ENCODE measurements at places on chromosomes 6 and 20. TPM values are rescaled to one million over a fixed set of nuclear protein-coding genes. Genes with fewer than 3 reads are reported as not detected.

DNA sequence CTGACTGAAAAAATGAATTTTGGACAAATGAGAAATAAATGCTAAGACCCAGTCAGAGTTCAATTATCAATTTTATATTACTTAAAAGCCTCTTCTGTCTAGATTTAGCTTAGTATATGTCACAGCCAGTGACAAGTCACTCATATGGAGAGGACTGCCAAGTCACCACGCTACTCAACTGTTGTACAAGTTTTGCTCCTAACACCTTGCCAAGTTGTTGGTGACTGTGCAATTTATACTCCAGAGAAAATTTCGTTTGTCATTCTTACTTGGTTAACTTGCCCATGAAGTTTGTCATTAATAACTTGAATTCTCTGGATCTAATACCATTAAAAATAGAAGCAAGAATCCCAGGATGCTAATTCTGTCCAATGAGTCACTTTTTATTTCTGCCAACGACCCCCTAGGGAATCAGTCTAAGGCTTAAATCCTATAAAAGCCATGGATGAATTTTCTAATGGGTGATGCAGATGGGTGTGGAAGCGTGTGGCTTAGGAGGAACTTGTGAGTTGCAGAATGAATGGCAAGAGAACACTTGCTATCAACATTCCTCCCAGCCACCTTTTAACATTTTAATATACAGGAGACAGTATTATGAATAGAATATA is 30.4 kb upstream of the FBXO30 start:
- H3K27ac ChIP-seq: no peak overlapping the region
- DNase-seq: no peak
- no peaks in the 10 kb centered on the region for H3K4me1 ChIP-seq
- H3K4me3 ChIP-seq: no peak overlapping the region
- H3K27me3 ChIP-seq: no peaks in the 10 kb centered on the region

GRCh38 chr6:92271091-92271490 is 1148.3 kb downstream of the EPHA7 start:
- H3K27me3 ChIP-seq: no peaks in the 10 kb centered on the region
- no peak overlapping the region for H3K27ac ChIP-seq
- H3K4me3 ChIP-seq: no peak overlapping the region
- no peaks in the 10 kb centered on the region for H3K36me3 ChIP-seq
- no peaks in the 10 kb centered on the region for H3K4me1 ChIP-seq

GRCh38 chr6:74657011-74657410 is 548.8 kb downstream of the COL12A1 start:
- H3K4me3 ChIP-seq: no peak overlapping the region
- no peak overlapping the region for H3K27ac ChIP-seq
- no peak for DNase-seq
- H3K4me1 ChIP-seq: no peaks in the 10 kb centered on the region
- H3K27me3 ChIP-seq: no peaks in the 10 kb centered on the region
- no peaks in the 10 kb centered on the region for H3K36me3 ChIP-seq

The RWDD2A gene
- total RNA-seq: 2.3 TPM

The MAP7 gene
- 1.8 TPM for total RNA-seq

DNA sequence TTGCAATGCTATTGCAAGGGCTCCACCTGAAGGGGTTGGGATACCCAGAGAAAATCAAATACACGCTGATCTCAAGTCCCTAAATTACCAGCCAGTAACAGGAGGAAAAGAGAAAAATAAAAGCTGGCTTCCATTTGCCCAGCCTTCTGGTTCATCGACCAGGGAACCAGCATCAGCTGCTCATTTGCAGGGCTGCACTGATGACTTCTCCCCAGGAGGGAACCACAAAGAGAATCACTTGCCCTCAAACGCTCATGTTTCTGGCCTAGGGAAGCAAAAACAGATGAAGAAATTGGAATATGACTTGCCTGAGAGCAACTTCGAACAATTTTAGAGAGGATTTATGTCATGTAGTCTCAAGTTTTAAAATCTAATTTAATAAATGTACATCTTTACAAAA is 119.7 kb downstream of the SH3BGRL2 start:
- no peak overlapping the region for H3K4me3 ChIP-seq
- H3K27me3 ChIP-seq: peaks cover 18% of the 10 kb centered on the region
- no peak overlapping the region for H3K27ac ChIP-seq
- no peaks in the 10 kb centered on the region for H3K36me3 ChIP-seq

Measured in activated CD4-positive, alpha-beta memory T cell treated with anti-CD3 and anti-CD28 coated beads, Interleukin-2, amount 10 ng/mL, durations not matched to agents 7 days and 5 days (primary cell).